RWPE1 (cell line): ENCODE measurements at places on chromosomes 5 and 9.

DNA sequence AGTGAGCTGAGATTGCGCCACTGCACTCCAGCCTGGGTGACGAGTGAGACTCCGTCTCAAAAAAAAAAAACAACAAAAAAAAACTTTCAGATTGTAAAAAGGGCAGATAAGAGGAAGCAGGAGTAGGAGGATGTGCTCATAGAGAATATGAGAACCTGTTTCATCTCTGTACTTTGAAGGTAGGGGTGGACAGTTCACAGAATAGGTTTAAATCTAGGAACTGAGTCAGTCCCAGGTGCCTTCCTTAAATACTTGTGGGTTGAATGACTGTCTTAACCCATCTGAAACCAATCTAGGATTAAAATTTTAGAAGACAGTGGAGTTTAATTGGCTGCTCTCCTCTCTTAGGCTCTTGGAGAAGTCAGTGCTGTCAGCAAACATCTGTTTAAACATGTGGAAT, 12.4 kb downstream of the POLK start:
- DNase-seq = peak; percentile 17

GRCh38 chr9:99595796-99596195, 225.9 kb upstream of the NR4A3 start:
- no peak for DNase-seq

- DNase-seq = no peak
Measured at GRCh38 chr9:121305269-121305994, 37.5 kb downstream of the GSN start.

- DNase-seq = peak; percentile 66
Measured at GRCh38 chr9:96071076-96071814, 195.8 kb downstream of the ERCC6L2 start.

DNA sequence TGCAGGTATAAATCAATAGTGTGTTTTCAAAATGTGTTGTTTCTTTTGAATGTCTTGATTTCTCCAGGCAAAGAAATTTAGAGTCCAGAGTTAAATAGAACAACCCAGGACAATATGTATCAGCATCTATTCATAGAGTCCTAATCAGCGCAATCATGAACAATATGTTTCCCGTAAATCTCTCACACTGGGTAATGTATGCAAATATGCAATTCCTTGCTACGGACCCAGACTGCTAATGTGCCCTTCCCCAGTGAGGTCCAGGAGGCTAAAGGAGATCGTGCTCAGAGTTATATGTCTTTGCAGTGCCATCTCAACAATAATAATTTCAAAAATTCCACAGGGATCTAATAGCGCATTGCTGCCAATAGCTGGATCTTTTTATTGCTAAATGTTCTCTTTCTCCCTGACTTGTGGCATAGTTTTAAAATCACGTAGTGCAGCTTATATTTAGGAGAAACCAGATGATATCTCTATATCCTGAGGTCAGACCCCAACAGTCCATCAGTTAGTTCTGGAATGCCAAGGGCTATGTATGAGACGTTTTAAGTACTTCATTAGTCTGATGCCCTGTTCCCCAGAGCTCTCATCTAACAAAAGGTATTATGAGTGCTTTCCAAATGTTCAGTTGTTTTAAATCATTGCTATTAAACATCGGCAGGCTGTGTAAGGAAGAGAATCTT, 145.1 kb downstream of the MARCHF11 start:
- DNase-seq = no peak

- peak; percentile 84 for DNase-seq
Measured at GRCh38 chr5:138077064-138077696, 6.7 kb upstream of the WNT8A start.

- peak; percentile 58 for DNase-seq
Measured at GRCh38 chr5:132813599-132814502, 749 bp downstream of the SOWAHA start.

- DNase-seq = no peak
Measured at GRCh38 chr9:123725389-123725788, 204.5 kb downstream of the DENND1A start.

GRCh38 chr9:114824110-114824509, 18.3 kb upstream of the TNFSF15 start:
- DNase-seq = no peak

- DNase-seq = no peak
Measured at GRCh38 chr5:82387819-82388166, 109.6 kb upstream of the RPS23 start.

DNA sequence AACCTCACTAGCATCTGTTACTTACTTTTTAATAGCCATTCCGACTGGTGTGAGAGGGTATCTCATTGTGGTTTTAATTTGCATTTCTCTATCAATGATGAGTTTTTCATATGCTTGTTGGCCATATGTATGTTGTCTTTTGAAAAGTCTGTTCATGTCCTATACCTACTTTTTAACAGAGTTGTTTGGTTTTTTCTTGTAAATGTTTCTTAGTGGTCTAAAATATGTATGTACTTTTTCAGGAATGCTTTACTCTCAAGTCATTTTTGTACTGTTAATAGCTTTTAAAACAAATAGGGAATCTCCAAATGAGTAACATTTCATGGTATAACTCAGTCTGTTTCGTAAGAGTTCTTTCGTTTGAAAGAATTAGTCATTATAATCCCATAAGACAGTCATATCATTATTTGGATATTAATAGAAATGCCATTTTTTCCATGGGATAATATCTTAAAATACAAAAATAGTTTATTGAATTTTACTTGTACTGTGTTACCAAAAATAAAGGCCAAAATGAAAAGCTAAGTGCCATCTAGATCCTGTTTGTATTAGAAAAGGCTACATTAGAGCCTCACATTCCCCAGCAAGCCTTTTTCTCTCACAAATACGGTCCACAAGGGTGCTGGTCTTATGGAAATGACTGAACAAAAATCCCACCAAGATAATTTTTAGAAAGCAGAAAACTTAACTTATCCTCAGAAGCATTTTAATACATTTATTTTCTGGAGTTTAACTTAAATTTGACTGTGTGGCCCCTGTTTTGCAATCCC, 247.7 kb downstream of the PJA2 start:
- DNase-seq = peak; percentile 9
